ENCODE measurements at places on chromosomes 6 and 20.

DNA sequence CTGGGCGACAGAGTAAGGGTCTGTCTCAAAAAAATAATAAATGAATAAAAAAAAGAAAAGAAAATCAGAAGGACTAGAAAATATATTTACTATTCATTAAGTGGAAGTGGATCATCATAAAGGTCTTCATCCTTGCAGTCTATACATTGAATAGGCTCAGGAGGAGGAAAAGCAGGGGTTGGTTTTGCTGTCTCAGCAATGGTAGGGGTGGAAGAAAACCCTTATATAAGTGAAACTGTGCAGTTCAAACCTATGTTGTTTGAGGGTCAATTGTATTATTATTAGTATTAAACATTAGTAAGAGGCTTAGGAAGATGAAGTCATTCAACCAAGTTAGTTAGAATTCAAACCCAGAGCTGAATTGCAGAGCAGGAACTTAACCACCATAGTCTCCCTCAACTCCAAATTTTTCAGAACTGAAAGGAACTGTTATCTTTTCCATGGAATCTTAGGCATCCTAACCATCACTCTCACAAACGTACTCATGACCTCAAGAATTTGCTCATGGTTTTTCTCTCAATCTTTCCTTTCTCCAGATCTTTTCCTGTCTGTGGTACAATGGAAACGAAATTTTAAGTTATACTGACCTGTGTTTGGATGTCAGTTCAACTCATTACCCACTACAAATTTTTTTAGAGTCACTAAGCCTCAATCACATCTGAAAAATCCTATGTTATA lies 7.7 kb upstream of the SMIM13 start:
- no peak for DNase-seq

- DNase-seq: no peak
Observed at GRCh38 chr20:9040863-9041524, 27.9 kb upstream of the PLCB4 start.

DNA sequence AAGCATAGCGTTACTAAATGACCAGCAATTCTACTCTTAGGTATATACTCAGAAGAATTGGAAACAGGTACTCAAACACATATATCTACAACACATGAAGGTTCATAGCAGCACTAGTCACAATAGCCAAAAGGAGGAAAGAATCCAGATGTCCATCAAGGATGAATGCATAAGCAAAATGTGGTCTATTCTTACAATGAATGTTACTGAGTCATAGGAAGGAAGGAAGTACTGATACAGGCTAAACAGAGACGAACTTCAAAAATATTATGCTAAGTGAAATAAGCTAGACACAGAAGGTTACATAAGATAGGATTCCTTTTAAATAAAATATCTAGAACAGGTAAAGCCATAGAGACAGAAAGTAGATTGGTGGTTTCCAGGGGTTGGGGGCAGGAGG lies 93.5 kb downstream of the MAP3K7 start:
- no peak for DNase-seq

GRCh38 chr6:143545976-143546547 lies 34.5 kb upstream of the FUCA2 start:
- no peak for DNase-seq

DNA sequence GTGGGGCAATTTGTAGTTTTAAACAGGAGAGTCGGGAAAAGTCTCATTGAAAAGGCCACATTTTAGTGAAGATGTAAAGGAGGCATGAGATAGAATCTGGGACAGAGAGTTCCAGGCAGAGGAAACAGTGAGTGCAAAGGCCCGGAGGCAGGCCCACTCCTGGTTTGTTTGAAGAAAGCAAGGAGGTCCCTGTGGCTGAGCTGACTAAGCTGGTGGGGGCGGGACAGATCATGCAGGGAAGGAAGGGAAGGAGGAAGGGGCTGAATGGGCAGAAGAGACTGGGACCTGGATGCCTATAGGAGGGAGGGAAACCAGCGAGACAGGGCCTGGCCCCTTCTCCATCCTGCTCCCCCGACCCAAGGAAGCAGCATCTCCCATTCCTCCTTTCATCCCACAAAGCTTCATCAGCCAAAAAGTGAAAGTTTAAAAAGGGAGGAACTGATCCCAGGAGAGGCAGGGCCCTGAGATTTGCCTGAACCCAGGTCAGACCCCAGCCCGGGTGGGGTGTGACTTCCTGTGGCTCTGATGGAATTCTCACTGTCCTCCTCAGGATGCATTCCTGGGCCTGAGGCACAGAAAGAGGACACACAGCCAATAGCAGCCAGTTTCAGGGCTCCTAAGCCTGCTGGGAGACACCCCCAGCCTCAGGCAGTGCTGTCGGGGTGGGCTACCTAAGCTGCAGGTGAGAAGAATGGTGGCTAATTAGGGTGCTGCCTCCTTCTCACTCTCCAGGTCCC lies 54.2 kb upstream of the SIRPA start:
- DNase-seq: no peak

DNA sequence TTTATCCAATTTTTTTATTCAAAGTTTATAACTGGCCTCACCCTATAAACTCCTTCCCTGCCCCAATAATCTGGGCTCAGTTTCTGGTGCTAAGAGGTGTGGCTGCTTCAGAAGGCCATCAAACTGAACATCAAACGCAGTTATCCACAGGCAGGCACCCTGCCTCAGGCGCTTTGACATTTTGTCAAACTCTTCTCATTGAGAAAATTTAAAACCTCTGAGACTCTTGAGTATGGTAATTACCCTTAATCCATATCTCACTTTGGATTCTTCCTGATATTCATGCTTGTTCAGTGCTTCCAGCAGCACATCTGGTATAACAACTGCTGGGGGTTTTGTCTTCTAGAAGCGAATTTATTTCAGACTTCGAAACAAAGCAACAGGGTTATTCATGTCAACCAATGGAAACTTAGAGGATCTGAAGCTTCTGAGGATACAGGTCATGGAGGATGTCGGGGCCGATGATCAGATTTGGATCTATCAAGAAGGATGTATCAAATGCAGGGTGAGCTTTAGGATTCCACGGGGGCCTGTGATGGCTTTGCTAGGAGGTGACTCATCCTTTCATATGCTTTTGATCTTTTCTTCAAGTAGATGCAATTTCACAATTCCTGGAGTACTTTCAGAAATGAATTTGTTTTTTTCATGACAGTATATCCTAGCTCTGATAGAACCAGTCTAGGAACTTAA lies 68.2 kb downstream of the RTN4IP1 start:
- DNase-seq: no peak

- no peak for DNase-seq
Observed at GRCh38 chr20:38152175-38152620, 12.9 kb downstream of the TGM2 start.

DNA sequence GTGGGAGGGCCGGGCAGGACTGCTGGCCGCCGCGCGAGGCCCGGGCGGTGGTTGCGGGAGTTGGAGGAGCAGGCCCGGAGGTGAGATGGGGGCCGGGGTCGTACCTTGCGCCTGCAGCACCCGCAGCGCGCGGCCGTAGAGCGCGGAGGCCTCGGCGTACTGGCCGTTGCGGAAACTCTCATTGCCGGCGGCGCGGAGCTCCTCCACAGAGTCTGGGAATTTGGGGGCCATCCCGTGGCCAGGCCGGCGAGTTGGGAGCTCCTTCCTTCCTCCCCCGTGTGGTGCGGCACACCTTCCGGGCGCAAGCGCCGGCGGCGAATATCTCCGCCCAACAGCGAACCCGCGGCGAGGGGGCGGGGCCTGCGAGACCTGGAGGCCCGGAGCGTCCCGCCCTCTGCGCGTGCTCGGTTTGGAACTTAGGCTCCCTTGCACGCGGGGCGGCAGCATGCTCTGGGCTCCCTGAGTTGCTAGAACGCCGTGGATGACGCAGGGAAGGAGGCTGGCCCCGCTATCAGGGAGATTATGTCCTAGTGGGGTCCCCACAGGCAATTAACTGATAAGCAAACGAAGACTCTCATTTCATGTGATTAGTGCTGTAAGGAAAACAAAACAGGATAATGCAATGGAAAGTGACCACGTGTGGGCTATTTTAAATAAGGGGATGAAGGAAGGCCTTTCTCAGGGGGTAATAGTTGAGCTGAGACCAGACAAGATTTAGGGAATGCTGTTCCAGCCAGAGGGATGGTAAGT lies at the start of gene TOMM34:
Gene TOMM34, minus strand, starts transcription at position 295 of the 750 bp plus-strand sequence. Its CDS starts 64 bp downstream, at position 231.
- DNase-seq: peak; percentile 98

- no peak for DNase-seq
Observed at GRCh38 chr6:46756469-46757213, 9.9 kb downstream of the ANKRD66 start.

DNA sequence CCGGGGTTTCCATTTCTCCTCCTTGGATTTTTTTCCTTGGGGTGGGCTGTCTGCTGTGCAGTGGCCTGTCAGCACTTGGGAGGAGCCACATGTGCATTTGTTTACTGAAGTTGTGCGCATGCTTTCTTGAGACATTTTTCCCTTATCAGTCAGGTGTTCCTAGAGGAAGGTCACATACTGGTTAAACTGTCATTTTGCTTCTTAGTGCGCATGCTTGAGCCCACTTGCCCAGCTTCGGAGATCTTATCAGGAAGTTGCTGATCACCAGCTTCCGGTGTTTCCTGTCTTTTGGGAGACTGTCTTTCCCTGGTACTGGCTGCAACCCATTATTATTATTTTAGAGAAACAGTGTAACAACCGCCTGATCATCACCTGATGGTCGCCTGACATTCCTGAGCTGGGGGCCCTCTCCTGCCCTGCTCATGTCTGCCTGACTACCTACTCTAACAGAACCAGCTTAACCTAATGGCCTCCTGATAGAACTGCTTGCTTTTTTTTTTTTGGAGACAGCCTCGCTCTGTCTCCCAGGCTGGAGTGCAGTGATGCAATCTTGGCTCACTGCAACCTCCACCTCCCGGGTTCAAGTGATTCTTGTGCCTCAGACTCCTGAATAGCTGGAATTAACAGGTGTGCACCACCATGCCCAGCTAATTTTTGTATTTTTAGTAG lies 378 bp upstream of the ERVFRD-1 start:
- DNase-seq: no peak

- DNase-seq: no peak
Observed at GRCh38 chr20:34954904-34955230, 739 bp downstream of the GSS start.

All from right cardiac atrium (tissue), 5 donors.